ENCODE measurements at places on chromosomes 5 and 9.

DNA sequence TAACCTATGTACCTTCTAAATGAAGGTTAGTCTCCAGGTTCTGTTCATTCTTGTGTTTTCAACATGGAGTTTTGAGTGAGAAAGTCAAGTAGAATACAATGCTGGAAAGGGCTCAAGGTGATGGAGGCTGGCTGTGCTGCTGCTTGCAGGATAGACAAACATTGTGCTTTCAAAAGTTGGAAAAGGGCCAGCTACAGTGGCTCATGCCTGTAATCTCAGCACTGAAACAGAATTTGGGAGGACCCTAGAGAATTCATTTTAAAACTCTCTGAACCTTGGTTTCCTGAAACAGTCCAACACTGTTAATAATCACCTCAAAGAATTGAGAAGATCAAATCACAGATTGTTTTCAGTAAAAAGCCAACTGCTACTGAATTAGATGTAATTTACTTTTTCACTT, 15.4 kb upstream of the IARS1 start:
- no peak for DNase-seq

GRCh38 chr5:67765697-67766096, 449.9 kb upstream of the PIK3R1 start:
- no peak for DNase-seq

DNA sequence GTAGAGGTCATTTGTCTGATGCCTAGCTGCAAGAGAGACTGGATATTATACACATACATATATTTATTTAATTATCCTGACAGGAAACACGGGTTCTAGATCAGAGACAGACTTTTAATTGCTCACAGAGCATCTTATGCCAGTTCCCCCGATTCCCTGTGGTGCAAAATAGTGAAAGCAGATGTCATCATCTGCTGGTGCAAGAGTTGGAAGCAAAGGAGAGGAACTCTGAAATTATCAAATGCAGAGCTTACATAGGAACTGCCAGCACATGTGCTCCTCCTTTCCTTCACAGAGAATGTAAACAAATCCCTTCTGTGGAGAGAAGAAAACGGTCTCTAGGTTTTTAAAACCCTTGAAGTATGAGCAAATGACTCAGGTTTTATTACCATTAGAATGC, 69.3 kb downstream of the DTWD2 start:
- no peak for DNase-seq

- no peak for DNase-seq
Measured at GRCh38 chr9:71587576-71588362, 180.5 kb downstream of the CEMIP2 start.

DNA sequence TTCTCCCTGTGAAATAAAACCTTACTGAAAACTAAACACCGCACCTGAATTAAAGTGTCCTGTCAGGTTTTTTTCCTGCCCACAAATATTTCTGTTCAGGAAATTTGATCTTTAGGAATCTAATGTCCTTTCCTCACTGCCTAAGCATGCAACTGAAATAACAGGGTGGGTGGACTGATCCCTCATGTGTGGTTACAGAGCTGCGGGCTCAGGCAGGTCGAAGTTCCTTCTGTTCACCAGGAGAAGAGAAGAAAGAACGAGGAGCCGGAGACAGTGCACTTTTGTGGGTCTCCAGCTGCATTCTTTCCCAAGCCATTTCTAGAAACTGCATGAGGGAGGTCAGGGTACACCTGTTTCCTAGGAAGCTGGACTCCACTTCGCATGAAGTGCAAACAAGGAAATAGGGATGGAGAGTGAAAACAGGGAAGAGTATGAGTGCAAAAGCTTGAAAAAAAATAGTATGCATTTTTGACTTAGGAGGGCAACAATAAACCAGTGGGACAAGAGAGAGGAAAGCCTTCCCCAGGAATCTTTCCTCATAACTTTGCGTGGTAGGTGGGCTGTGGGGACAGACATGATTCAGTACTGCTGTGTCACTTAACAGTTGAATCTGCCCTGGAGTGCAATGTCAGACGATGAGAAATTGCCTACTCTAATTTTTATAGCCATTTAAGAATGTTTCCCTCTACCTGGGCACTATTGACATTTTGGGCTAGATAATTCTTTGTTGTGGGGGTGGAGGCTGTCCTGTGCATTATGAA, 60.3 kb downstream of the GCNT1 start:
- DNase-seq: no peak

GRCh38 chr5:98827161-98827560, 53.7 kb downstream of the RGMB start:
- DNase-seq: peak; percentile 17

DNA sequence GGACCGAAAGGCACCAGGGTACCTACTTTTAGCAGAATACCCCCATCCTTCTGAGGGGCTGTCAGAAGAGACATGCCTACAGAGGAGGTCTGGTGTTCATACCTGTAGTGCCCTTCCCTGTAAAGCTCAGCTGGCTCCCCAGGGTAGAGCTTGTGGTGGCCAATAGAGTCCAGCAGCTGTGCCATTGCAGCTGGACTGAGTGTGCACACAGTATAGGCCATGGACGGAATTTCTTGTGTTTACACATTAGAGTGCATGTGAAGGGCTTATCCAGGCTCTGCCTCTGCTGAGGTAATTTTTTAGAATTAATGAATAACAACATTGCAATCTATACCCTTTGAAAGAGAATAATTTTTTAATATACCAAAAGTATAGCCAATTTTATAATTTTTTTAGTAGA, 191.0 kb downstream of the ZSWIM6 start:
- DNase-seq: no peak

DNA sequence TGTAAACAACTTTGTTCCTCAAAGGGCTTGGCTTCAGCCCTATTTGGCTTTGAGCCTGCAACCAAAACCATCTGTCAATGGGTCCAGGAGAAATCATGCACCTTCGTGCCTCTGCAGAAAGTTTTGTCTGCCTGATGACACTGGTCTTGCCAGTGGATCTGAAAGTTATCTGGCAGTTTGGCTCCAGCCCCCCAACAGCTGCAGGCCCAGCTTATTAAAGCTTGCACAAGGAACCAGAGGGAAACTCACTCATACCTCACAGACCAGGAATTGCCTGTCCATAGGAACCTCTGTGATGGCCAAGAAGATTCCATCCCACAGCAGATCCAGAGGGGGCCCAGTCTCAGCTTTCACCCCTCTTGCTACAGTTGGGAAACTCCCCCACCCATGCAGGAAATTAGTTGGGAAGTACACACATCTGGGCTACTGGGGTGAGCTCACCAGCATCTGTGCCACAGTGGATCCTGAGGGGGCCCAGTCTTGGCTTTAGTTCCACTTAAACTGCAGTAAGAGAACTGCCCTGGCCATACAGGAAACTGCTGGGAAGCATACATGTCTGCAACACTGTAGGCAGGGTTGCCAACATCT, 265.5 kb downstream of the GRIA1 start:
- no peak for DNase-seq

DNA sequence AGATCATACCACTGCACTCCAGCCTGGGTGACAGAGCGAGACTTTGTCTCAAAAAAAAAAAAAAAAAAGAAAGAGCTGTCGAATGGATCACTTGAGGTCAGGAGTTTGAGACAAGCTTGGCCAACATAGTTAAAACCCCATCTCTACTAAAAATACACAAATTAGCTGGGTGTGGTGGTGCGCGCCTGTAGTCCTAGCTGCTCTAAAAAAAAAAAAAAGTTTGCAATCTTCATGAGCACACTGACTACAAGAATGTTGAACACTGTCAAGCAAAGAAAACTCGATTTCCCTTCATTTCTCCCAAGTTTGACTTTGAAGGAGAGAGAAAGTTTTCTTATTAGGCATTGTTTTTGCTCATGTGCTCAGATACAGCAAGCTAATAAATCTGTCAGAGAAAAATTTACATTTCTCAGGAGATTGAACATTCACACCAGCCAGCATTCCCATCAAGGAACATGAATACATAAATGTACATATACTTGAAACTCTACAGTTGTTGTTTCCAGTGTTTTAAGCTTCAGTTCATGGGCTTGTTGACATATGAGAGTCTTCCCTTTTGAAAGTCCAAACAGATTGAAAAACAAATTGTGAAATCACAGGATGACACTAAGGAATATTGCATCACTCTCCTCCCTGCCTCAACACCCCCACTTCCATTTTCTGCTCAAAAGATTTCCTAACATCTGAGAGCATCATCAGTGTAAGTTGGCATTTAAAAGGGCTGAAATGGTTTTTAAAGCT, 81.8 kb downstream of the ARRDC3 start:
- no peak for DNase-seq

GRCh38 chr5:101024299-101024698, 121.2 kb upstream of the ST8SIA4 start:
- DNase-seq: no peak

- DNase-seq: no peak
Measured at GRCh38 chr5:39934830-39935229, 510.1 kb upstream of the DAB2 start.

DNA sequence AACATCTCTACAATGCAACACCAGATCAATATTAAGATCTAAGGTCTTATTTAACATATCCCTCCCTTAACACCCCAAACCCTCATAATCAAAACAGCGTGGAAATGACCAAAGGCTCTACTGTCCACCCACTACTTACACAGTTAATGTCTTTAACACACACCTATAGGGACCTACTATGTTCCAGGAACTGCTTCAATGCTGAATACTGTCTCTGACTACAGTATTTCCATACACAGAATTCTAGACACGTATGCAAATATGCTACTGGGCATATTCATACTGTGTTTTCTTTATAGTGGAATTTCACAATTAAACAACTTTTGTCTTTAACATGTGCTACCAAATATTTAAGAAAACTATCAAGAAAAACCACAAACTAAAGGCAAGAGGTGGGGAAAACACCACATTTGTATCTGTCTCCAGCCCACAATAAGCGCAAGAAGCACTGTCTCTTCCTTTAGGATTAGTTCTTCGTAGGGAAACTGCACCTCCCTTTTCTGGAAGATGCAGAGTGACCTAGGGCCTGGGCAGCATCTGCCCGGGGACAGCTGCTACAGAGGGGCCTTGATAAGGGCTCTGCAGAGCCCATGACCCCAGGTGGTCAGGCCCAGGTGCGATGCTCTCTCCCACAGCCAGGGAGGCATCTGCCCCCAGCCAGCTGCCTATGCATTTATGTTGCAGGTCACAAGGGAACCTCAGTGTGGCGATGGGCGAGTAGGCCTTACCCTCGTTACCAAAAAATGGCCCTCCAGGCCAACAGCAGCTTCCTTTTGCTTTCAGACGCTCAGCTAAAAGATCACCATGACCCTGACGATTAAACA, 55.2 kb downstream of the PSMB7 start:
- no peak for DNase-seq

- peak; percentile 1 for DNase-seq
Measured at GRCh38 chr5:61933787-61934626, 372.0 kb upstream of the KIF2A start.

DNA sequence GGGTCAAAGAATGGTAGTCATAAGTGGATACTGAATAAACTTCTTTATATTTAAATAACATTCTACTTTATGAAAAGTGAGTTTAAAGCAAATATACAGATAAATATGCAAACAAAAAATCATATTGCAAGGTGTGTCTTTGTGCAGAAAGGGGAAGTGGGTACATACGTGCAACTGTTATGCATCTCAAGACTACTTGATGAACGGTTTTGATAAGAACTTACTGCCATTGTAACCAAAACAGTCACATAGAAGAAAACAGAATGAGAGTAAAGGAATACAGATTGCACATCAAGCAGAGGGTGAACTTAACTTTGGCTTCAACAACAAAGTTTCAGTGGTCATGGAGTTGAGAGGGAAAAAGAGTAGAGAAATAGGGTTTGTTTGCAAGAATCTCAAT, 9.9 kb downstream of the CAMK4 start:
- no peak for DNase-seq

GRCh38 chr5:16669776-16670175, 53.0 kb upstream of the RETREG1 start:
- DNase-seq: no peak

- no peak for DNase-seq
Measured at GRCh38 chr5:62475072-62475471, 62.5 kb downstream of the IPO11 start.

Measured in forelimb muscle (tissue), 1 donor.